ENCODE measurements at places on chromosomes 3 and 15. TPM values are rescaled to one million over a fixed set of nuclear protein-coding genes. Genes with fewer than 3 reads are reported as not detected.

DNA sequence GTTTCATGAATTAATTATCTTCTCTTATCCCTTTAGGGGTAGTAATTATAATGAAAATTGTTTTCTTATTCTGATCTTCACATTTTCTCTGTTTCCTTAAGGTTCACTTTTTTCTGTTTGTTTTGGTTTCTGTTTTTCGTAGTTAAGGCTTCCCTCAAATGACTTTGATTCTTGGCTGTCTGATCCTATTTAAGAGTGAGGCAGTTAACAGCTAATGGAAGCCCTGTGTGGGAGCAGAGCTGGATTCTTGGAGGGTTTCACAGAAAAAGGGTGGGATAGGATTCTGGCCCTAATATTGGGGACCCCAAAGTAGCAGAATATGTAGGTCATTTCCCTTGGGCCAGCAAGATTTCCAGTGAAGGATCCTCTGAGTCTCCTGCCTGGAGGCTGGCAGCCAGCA lies 6.8 kb upstream of the AMOTL2 start:
- no peak for DNase-seq

DNA sequence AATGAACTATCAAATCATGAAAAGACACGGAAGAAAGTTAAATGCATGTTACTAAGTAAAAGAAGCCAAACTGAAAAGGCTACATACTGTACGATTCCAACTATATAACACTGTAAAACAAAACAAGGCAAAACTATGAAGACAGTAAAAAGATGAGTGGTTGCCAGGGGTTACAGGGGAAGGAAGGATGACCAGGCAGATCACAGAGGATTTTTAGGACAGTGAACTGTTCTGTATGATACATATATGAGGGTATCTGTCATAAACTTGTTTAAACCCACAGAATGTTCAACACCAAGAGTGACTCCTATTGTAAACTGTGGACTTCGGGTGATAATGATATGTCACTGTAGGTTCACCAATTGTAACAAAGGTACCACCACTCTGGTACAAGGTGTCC lies 60.6 kb downstream of the CHSY1 start:
- DNase-seq, result no peak

GRCh38 chr3:184259878-184260723 lies 1.3 kb downstream of the CAMK2N2 start:
- DNase-seq, result peak; percentile 82

DNA sequence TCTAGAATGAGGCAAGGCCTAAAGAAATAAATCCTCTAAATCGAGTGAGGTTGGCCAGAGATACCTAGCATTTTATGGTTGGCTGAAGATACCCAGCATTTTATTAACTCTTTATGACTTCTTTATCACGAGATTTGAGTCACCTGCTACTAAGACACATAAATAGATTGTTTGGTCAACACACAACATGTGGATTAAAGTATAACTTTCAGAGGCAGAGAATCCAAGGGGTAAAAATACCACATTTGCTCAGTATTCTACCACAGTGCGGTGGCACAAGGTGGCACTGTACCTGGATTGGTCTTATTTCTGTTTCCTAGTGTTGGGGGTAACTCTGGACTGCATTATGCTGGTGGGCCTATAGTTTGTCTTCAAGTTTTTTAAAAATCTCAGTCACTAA lies 27.0 kb upstream of the VILL start:
- no peak for DNase-seq

DNA sequence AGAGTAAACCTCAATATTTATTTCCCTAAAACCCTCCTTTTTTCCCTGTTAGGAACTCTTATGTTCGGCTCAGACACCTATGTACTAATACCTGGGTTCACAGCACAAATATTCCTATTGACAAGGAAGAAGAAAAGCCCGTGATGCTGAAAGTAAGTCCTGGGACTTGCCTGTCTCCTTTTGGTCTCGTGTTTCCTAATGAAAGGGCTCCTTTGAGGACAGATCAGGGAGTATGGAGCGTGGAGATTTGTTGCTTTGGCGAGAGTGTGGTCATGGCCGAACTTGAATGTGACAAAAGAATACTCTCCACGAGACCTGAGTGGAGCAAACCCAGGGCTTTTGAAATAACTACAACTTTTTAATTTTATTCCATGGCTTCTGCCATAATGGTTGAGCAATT lies 167.8 kb downstream of the ITPR1 start:
- no peak for DNase-seq

DGKG gene
- 0.72 TPM for total RNA-seq

DNA sequence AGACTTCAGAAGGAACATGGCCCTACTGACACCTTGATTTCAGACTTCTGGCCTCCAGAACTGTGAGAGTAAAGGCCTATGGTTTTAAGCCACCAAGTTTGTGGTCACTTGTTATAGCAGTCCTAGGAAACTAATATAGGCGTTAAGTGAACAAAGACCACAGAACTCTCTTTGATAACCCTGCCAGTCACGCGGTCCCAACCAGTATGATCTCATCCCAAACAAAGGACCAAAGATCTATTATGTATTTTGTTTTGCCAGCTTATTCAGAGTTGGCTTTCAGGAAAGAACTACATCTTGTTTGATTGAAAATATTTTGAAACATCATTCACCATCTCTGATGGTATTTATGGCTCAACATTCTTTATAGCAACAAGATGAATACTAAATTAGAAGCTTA lies 294.4 kb upstream of the SLCO3A1 start:
- DNase-seq, result no peak

DNA sequence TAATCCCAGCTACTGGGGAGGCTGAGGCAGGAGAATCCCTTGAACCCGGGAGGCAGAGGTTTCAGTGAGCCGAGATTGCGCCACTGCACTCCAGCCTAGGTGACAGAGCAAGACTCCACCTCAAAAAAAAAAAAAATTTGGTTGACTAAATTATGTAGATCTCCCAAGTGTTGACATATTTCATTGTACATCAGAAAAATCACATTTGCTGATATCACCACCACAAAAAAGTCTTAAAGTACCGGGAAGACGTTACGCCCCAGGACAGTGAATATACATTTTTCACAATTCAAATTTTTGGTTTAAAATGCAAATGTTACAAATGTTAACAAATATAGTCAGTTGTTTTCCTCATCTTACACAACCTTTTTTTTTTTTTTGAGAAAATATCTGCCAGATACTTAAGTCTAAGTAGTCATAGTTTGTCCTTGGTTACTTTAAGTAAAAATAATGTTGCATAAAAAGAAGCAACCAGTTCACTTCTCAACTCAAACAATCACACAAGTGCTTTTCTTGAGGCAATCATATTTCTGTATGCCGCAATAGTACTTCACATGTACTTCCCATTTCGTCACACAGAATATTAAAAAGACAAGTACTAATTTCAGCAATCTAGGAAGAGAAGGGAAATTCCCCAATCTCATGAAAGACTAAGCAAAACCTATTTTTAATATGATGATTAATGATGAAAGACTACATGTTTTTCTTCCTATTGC lies 41.0 kb upstream of the TCF12 start:
- no peak for DNase-seq

ZNF662 gene
- total RNA-seq, result 11.2 TPM

- DNase-seq, result no peak
These were observed 77.0 kb upstream of the PLSCR5 start for GRCh38 chr3:146682171-146682570.

DNA sequence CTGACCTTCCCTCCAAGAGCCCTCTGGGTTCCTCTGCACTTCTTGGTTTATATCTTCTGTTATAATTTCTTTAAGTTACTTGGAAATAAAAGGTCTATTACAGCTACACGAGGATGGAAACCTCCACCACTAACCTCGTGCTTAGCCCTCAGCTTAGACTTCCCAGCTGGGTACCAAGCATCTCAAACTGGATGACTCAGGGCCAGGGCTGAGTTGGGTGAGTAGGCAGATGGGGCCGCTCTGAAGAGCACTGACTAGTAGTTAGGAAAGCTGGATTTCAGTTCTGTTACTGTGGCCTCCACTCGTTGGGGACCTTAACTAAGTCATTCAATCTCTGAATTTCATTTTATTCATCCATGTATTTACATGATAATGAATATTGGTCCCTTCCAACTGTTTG lies 1036.6 kb downstream of the IGSF11 start:
- no peak for DNase-seq

- DNase-seq, result no peak
These were observed 65.3 kb downstream of the NSMCE3 start for GRCh38 chr15:29204369-29204755.

DNA sequence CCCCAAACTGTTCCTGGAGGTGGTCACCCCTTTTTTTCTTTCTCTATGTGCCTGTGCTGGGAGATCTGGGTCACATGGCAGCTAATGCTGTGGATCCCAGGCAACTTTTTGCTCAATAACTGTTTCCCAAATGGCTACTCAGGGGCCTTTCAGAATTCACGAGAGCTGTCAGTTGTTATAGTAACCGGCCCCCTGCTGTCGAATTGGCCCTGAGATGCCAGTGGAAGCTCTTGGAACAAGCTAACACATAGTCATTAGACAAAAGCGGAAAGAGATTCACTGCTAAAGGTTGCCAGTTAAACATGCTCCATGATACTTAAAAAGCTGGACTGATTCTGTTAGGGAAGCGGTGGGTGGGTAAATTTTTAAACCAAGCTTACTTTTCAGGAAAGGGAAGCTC lies 144.1 kb downstream of the FEZF2 start:
- DNase-seq, result no peak

DNA sequence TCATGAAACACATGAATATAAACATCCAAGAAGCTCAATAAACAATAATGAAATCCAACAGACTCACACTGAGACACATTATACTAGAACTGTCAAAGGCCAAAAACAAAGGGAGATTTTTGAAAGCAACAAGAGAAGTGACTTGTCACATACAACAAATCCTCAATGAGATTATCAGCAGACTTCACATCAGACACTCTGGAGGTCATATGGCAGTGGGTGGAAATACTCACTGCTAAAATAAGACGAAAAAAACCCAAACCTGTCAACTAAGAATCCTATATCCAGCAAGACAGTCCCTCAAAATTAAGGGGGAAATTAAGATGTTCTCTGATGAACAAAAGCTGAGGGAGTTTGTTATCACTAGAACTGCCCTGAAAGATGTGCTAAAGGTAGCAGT lies 125.4 kb upstream of the MELTF start:
- DNase-seq, result no peak

CLDN1 gene
- 7.0 TPM for total RNA-seq

DNA sequence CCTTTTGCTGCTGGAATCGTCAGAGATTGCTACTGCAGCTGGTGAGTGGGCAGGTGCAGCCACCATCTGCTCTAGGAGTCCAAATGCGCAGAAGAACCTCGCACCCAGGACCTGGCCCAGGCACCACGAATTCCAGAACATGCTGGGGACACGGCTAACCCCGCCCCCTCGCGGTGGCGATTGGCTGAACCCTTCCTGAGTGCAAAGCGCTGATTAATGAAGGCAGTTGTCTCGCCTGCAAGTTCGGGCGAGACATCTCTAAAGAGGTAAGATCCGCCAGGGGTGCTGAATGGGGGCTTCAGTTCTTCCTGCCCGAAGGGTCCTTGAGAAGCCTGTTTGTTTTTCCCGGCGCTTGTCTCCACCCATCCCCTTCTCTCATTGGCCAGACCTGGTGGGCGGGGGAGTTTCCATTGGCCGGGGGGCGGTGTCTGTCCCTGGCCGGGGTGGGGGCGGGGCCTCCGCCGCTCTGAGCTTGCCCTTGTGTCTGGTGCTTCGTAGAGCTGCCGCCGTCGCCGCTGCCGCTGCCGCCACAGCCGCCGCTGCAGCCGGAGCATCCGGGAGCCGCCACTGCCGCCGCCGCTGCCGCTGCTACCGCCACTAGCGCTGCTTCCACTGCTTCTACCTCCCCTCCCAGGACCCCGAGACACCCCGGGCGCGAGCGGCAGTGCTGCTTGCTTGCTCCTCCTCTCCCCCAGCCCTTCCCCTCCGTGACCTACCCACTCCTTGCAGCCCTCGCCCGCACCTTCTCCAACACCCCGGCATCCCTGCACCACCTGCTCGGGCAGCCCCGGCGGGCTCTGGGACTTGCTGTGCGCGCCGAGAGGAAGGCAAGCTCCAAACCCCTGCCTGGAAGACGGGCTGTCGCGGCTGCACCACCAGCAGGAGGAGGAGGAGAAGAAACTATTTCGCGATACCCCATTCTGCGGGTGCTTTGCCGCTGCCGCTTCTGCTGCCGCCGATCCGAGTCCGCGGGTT lies at the start of gene CADM2:
CADM2 (plus strand) TSS at position 495 of the 975 bp plus-strand sequence.
- DNase-seq, result peak; percentile 97

BTLA gene
- not detected for total RNA-seq

RARRES1 gene
- 17.0 TPM for total RNA-seq

GRCh38 chr3:128783774-128784173 lies 57.8 kb downstream of the RAB7A start:
- no peak for DNase-seq

INKA1 gene
- total RNA-seq, result 3.3 TPM

PROS1 gene
- 37.5 TPM for total RNA-seq

CYP1A1 gene
- total RNA-seq, result 0.58 TPM

DNA sequence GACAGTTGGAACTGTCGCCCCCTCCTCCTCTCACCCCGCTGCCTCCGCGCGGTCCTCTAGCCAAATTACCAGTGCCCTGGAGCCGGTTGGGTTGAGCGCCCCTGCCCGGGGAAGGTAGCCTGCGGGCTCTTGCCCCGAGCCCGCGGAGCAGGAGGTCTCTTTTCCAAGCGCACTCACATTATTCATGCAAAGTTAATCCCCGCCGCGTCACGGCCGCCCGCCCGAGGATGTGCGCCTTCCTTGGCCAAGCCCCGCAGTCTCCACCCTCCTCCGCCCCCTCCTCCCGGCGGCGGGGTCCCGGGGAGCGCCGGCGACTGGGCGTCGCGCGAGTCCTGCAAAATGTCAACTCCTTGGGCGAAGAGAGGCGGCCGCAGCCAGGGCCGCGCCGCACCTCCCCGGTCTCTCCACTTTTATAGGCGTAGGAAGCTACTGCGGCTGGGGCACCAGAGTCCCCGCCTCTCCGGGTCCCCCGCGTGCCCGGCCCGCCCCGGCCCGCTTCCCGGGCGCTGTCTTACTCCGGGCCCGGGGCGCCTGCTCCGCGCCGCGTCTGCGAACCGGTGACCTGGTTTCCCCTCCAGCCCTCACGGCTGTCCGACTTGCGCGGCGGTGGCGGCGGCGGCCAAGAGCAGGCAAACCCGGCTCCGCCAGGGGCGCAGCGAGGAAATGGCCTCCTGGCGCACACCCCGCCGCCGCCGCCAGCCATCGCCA lies at the start of gene THRB:
THRB (minus strand) TSS at position 233 of the 708 bp plus-strand sequence.
- peak; percentile 89 for DNase-seq

- DNase-seq, result no peak
These were observed 11.7 kb downstream of the ISG20 start for GRCh38 chr15:88650556-88650955.

- peak; percentile 36 for DNase-seq
These were observed 29.9 kb downstream of the MBNL1 start for GRCh38 chr3:152298393-152299248.

- DNase-seq, result peak; percentile 63
These were observed 39.9 kb downstream of the PLCH1 start for GRCh38 chr3:155704771-155705559.

- no peak for DNase-seq
These were observed 16.4 kb downstream of the SMAD6 start for GRCh38 chr15:66718220-66718988.

GRCh38 chr3:100891033-100891432 lies 102.2 kb downstream of the ABI3BP start:
- DNase-seq, result no peak

MINAR1 gene
- not detected for total RNA-seq

GRCh38 chr3:56180433-56180832 lies 287.8 kb downstream of the ERC2 start:
- no peak for DNase-seq

RLBP1 gene
- total RNA-seq, result not detected

GRCh38 chr15:71702496-71702895 lies 107.9 kb upstream of the NR2E3 start:
- DNase-seq, result no peak

IL17RE gene
- 60.1 TPM for total RNA-seq

GRCh38 chr3:65787827-65788226 lies 250.9 kb downstream of the MAGI1 start:
- no peak for DNase-seq

Data from stomach (tissue), 19 donors.